ENCODE measurements at places on chromosomes 12 and 14.

DNA sequence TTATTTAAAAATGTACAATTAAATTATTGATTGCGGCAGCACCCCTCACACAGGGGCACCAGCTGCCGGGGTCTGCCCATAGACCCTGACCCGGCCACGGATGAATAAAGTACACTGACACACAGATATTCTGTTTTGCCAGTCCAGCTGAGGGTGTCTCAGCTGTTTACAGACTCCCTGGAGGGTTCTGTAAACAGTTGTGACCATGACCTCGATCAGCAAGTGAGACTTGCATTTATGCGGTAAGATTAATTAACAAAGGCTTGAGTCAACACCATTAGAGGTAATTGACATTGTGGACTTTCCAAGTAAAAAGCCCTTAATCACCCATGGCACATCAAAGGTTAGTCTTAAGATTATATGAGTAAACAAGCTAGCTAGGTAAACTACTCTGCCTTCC, 94.3 kb downstream of the FUT8 start:
- no peaks in the 10 kb centered on the region for H3K27me3 ChIP-seq
- no peak overlapping the region for H3K4me3 ChIP-seq
- DNase-seq = peak; percentile 42
- no peak overlapping the region for H3K27ac ChIP-seq
- H3K36me3 ChIP-seq = no peaks in the 10 kb centered on the region

GRCh38 chr14:70663707-70664179, 22.0 kb downstream of the TTC9 start:
- no peaks in the 10 kb centered on the region for H3K27me3 ChIP-seq
- peaks cover 4% of the 10 kb centered on the region for H3K36me3 ChIP-seq
- no peak for DNase-seq
- H3K27ac ChIP-seq = no peak overlapping the region
- peaks cover 12% of the 10 kb centered on the region for H3K4me1 ChIP-seq

- H3K4me3 ChIP-seq = no peak overlapping the region
- no peaks in the 10 kb centered on the region for H3K27me3 ChIP-seq
- H3K27ac ChIP-seq = no peak overlapping the region
- H3K36me3 ChIP-seq = peaks cover 50% of the 10 kb centered on the region
Observed at GRCh38 chr12:49043856-49044258, 16.7 kb downstream of the KMT2D start.

DNA sequence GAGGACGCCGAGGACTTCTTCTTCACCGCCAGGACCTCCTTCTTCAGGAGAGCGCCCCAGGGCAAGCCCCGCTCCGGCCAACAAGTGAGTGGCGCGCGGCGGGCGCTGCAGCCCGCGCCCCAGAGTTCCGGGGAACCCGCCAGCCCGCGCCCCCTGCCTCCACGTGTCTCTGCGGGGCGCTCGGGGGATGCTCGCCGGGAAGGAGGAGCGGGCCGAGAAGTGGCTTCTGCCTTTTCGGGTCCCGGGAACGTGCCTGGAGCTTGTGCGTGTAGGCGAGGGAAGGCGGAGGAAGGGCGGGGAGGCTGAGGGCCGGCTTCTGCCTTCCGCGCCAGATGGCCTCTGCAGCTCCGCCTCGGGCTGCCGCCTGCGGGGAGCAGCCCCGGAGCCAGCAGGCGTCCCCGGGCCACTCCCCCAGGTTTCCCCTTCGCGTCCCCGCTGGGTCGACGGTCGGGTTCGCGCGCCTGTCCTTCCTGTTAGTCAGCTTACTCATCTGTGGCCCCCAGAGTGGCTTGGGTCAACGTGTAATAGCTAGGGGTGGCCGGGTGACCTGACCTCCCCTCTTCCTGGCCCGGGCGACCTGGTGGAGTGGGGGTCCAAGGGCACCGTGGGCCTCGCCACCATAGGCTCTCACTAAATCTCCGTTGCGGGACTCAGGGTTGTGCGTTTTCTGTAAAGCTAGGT, 505 bp downstream of the RASSF3 start:
- H3K4me3 ChIP-seq = peak overlapping the region; percentile 78
- H3K27me3 ChIP-seq = no peaks in the 10 kb centered on the region
- no peaks in the 10 kb centered on the region for H3K36me3 ChIP-seq
- peak overlapping the region; percentile 99 for H3K27ac ChIP-seq

DNA sequence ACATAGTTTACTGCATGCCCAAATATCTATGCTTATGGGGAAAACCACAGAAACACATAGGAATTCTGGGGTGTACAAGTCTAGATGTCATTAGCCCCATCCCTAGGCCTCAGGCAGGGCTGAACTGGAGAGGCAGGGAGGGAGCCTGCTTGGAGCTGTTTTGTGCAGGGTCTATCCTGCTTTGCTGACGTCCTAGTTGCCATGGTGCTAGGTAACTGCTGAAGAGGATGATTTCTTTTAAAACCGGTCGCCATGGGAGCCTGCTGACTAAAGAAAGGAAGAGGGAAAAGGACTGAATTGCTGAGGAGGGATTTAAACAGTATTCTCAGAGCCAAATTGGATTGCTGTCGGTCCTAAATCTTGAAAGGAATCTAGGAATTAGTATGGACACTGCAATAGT, 10.7 kb downstream of the GPR19 start:
- H3K36me3 ChIP-seq = no peaks in the 10 kb centered on the region
- H3K4me1 ChIP-seq = peaks cover 4% of the 10 kb centered on the region
- H3K27me3 ChIP-seq = no peaks in the 10 kb centered on the region
- peak; percentile 64 for DNase-seq
- H3K4me3 ChIP-seq = no peak overlapping the region

GRCh38 chr12:15839682-15840081, 42.5 kb upstream of the STRAP start:
- no peak overlapping the region for H3K27ac ChIP-seq
- H3K4me3 ChIP-seq = no peak overlapping the region
- no peaks in the 10 kb centered on the region for H3K36me3 ChIP-seq
- H3K4me1 ChIP-seq = no peaks in the 10 kb centered on the region

GRCh38 chr14:96616161-96616721, 114.1 kb downstream of the PAPOLA start:
- no peak overlapping the region for H3K27ac ChIP-seq
- no peak for DNase-seq
- H3K4me3 ChIP-seq = no peak overlapping the region
- H3K27me3 ChIP-seq = no peaks in the 10 kb centered on the region
- H3K4me1 ChIP-seq = no peaks in the 10 kb centered on the region

DNA sequence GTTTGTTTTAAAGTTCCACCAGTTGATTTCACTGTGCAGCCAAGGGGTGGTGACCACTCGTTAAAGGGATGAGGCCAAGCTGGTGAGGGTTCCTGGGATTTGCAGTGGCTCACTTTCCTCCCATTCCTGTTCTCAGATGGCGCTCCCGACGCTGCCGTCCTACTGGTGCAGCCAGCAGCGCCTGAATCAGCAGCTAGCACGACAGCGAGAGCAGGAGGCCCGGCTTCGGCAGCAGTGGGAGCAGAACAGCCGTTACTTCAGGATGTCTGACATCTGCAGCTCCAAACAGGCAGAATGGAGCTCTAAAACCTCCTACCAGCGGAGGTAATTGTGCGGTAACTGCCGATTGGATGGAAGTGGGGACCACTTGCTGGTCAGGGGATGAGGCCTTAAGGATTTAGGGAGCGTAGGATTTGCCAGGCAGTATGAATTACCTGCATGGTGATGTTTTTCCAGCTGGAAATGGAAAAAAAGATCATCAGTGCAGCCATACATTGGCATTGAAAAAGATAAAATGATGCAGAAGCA, 2.9 kb downstream of the TCHP start:
- no peaks in the 10 kb centered on the region for H3K27me3 ChIP-seq
- no peak for DNase-seq
- H3K36me3 ChIP-seq = peaks cover 3% of the 10 kb centered on the region
- no peak overlapping the region for H3K27ac ChIP-seq
- no peaks in the 10 kb centered on the region for H3K4me1 ChIP-seq

DNA sequence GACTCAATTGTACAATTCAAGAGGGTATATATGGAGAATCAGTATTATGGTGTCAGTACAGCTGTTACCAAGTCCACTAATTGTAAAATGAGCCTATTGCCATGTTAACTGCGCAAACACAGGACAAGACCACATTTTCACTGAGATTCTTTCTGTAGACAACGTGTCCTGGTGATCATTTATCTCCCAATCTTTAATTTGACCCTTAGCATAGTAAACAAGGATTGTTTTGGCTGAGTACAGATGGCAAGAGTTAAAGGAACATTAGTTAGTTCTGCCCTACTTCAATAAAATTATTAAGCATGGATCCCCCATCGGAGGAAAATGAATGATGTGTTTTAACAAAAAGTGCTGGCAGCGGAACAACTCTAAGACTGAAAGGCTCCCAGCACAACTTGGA, 36.1 kb downstream of the SLC15A5 start:
- no peak overlapping the region for H3K27ac ChIP-seq
- no peak overlapping the region for H3K4me3 ChIP-seq
- DNase-seq = no peak
- H3K27me3 ChIP-seq = no peaks in the 10 kb centered on the region
- no peaks in the 10 kb centered on the region for H3K36me3 ChIP-seq

DNA sequence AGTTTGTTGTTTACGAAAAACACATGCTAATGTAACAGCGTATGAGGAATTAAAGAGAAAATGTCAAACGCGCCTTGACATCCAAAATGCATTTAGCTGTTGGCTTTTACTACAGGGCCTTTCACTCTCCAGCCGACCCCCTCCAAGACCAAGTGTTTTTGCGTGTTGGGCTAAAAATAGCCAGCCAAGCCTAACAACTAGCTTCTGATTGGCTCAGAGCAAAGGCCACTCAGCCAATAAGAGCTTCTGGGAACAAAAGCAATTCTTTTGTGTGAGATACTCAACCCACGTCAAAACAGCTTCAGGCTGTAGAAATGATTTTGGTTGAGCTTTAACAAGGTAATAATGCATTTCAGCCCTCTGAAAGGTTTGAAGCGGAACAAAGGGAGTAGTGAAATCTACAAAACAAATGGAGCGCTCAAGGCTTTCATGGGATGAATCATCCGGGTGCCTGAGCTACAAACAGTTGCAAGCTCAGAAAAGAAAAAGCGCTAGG, 198.7 kb upstream of the DCN start:
- no peaks in the 10 kb centered on the region for H3K36me3 ChIP-seq
- no peaks in the 10 kb centered on the region for H3K27me3 ChIP-seq
- H3K4me3 ChIP-seq = peak overlapping the region; percentile 29
- H3K27ac ChIP-seq = no peak overlapping the region
- DNase-seq = peak; percentile 95
- H3K4me1 ChIP-seq = no peaks in the 10 kb centered on the region

DNA sequence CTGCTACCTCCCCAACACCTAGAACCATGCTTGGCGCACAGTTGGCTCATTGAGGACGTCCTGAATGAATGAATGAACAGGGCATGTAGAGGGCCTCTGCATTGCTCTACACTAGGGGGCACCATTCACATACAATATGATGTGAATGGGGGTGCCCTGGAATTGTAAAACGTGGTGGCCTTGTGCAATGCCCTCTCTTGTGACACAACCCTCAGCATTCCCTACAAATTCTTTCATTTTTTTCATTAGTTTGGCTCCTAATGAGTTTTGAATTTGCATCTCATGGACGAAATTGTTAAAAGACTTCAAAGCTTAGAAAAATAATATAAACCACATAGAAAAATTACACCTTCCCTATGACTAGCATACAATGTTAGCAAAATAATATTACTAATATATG, 2.3 kb upstream of the DIO2 start:
- no peak overlapping the region for H3K4me3 ChIP-seq
- H3K36me3 ChIP-seq = no peaks in the 10 kb centered on the region
- peak; percentile 84 for DNase-seq
- no peaks in the 10 kb centered on the region for H3K4me1 ChIP-seq
- no peaks in the 10 kb centered on the region for H3K27me3 ChIP-seq
- no peak overlapping the region for H3K27ac ChIP-seq

DNA sequence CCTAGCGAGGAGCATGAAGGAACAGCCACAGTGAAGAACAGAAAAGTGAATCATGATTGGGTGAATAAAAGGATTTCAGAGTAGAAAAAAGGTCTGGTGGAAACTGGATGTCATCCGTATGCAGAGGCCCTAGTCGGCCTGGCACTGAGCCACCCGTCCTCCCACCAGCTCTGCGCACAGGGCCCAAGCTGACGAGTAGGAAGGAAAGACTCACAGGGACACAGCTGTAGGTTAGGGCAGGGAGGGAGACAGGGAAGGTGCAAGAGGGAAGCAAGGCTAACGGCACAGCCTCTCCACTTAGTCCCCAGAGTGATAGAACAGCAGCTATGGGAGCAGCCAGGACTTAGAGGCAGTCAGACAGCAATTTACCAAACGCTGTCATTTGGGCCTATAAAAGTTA, 112.6 kb downstream of the KCNK10 start:
- no peak overlapping the region for H3K27ac ChIP-seq
- DNase-seq = no peak
- H3K27me3 ChIP-seq = no peaks in the 10 kb centered on the region
- no peaks in the 10 kb centered on the region for H3K4me1 ChIP-seq
- H3K4me3 ChIP-seq = no peak overlapping the region

- H3K4me3 ChIP-seq = no peak overlapping the region
- no peaks in the 10 kb centered on the region for H3K4me1 ChIP-seq
- no peak overlapping the region for H3K27ac ChIP-seq
Observed at GRCh38 chr12:71208053-71208685, 50.4 kb upstream of the TSPAN8 start.

GRCh38 chr12:124738636-124739467, 124.8 kb downstream of the SCARB1 start:
- H3K27ac ChIP-seq = no peak overlapping the region
- no peak for DNase-seq
- no peaks in the 10 kb centered on the region for H3K36me3 ChIP-seq
- H3K4me1 ChIP-seq = no peaks in the 10 kb centered on the region
- no peak overlapping the region for H3K4me3 ChIP-seq

DNA sequence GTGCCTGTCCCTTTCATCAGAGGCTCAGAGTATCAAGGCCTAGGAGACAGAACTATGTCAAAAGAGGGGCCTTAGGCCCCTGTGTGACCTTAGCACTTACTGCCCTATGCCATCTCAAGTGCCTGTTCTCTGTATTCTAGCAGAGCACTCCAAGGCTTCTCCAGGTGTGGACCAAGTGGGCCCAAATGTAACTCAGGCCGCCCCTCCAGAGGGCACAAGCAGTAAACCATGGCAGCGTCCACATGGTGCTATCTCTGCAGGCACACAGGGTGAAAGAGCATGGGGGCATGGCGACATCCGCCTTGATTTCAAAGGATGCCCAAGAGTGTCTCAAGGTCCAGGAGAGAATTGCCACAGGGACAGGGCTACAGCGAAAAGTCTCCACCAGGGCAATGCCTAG, 628.7 kb downstream of the RPS29 start:
- no peaks in the 10 kb centered on the region for H3K4me1 ChIP-seq
- no peak for DNase-seq
- H3K36me3 ChIP-seq = no peaks in the 10 kb centered on the region
- no peak overlapping the region for H3K4me3 ChIP-seq
- H3K27ac ChIP-seq = no peak overlapping the region
- H3K27me3 ChIP-seq = no peaks in the 10 kb centered on the region

GRCh38 chr12:107663277-107663676, 22.3 kb upstream of the PWP1 start:
- H3K27me3 ChIP-seq = no peaks in the 10 kb centered on the region
- no peak for DNase-seq

GRCh38 chr14:73616831-73617230, 4.5 kb downstream of the ACOT6 start:
- no peak overlapping the region for H3K4me3 ChIP-seq
- no peak overlapping the region for H3K27ac ChIP-seq
- H3K36me3 ChIP-seq = no peaks in the 10 kb centered on the region
- H3K27me3 ChIP-seq = peaks cover 2% of the 10 kb centered on the region
- no peaks in the 10 kb centered on the region for H3K4me1 ChIP-seq
